ENCODE measurements at places on chromosomes 2 and 18.

DNA sequence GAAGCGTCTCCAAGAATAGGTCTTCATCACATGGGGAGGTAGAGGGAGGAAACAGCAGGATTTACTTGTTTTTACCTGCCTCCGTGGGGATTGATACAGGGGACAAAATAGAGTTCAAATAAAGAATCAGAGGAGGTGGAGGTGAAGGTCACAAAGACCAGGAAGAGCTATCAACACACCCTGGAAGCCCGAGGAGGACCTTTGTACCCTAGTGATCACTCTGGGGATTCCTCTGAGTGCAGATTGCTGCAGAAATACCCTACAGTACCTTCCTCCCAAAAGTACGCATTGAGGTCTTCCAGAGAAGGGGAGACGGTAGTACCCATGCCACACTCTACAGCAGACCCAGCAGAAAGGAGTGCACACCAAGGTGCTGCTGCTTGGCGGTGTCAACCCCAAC, 44.9 kb downstream of the OSR1 start:
- no peak for DNase-seq

DNA sequence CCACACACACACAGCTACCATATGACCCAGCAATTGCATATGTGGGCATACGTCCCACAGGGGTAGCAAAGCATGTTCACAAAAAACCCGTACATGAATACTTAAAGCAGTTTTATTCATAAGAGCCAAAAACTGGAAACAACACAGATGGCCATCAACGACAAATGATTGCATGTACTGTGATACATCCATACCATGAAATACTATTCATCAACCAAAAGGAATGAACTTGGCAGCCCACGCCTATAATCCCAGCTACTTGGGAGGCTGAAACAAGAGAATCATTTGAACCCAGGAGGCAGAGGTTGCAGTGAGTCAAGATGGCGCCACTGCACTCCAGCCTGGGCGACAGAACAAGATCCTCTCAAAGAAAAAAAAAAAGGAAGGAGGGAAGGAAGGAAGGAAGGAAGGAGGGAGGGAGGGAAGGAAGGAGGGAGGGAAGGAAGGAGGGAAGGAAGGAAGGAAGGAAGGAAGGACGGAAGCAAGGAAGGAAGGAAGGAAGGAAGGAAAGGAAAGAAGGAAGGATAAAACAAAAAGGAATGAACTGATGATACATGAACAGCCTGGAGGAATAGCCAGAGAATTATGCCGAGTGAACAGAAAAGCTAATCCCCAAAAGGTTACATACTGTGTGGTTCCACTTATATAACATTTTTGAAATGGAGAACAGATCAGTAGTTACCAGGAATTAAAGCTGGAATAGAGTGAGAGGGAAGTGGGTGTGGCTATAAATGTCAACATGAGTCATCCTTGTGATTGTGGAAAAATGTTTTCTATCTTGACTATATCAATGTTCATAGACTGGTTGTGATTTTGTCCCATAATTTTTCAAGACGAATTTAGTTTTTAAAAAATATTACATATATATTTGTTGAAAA, 19.6 kb upstream of the YPEL5 start:
- DNase-seq = no peak

DNA sequence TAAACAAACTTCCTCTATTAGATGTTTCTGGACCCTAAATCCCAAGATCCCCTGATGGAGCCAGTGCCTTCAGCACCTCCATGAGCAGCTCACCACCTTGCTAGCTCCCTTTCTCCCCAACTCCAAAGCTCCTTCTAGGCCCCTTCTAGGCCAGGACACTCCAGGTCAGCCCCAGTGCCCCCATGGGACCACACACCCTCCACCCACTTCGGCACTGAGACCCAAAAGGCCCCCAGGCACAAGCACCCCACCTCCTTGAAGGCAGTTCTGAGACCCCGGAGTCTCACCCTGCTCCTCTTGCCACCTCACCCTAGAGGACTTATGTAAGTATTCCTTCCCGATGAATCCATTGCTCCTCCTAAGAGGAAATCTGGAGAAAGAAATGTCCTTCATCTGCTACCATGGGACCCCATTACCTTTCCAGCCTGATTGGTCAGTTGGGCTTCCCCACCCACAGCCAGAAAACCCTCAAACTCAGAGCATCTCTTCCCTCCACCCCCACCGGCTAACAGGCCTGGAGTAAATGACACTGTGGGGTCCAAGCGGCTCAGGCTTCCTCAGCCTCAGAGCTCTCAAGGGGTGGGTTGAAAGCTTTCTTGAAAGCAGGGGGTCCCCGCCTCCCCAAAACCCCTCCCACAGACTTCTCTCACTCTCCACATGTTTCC, 9.8 kb upstream of the ARMC9 start:
- DNase-seq = no peak

- DNase-seq = no peak
Measured at GRCh38 chr18:23673725-23674124, 11.0 kb upstream of the ANKRD29 start.

DNA sequence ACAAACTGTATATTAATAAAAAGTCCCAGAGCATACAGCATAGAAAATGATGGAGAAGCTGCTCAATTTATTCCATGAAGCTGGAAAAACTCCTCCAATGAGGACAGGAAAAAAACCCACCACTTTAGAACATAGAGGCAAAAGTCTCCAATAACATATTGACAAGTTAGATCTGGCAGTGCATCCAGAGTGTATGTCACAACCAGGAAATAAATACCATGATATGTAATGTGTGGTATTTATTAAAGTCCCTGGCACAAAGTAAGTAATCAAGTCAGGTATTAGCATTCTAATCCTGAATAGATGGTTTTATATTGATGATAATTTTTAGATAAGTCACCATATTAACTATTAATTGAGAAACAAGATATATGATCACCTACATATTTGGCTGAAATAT, 427.3 kb upstream of the HS6ST1 start:
- DNase-seq = no peak
